Fibroblast of skin of right biceps (primary cell): ENCODE measurements at places on chromosomes 3 and 15.
A peak's percentile ranks its signal among the peaks of the same experiment; 100 is the strongest.

- no peak for DNase-seq
Measured at GRCh38 chr3:46724424-46724823, 6.8 kb upstream of the PRSS50 start.

DNA sequence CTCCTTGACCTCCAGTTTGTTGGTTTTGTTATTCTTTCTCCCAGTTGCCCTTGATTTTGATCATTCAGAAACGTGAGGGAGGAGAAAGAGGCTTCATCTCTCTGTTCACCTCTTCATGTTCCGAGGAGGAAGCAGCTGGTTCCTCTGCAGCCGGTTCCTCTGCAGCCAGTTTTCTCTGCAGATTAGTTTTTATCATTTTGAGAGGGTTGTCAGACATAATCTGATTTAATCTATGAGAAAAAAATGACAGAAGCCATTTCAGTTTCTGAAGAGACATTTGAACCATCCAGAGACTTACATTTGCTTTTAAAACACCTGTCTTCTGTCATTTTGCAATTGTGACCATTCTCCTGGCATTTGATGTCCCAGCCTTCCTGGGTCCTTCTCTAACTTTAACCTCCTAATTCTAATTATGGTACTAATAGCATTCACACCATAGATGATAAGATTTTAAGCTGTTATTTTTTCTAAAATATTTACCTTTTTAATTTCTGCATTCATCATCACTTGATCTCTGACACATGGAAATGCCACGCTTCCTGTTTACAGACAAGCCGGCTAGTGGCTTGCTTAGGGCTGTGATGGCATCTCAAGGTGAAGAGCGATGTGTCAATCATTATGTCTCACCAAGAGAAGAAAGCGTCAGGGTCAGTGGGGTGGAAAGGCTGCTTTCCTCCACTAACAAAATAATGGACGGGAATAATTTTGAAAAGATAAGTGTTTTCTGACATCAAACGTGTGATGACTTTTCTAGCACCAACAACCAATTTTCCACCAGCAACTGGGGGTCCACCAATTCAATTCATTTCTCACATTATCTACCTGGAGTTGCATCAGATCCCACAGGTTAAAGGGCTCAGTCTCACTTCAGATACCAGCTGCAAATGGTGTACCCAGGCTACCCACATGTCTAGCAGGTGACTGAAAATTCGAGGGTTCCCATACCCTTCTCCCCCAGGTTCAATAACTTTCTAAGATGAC is 76.4 kb downstream of the CHRNA7 start:
- no peak for DNase-seq

GRCh38 chr15:40857601-40858341 is 13.9 kb downstream of the SPINT1 start:
- peak; percentile 49 for DNase-seq

- no peak for DNase-seq
Measured at GRCh38 chr3:139020036-139020867, 474 bp downstream of the PRR23B start.

DNA sequence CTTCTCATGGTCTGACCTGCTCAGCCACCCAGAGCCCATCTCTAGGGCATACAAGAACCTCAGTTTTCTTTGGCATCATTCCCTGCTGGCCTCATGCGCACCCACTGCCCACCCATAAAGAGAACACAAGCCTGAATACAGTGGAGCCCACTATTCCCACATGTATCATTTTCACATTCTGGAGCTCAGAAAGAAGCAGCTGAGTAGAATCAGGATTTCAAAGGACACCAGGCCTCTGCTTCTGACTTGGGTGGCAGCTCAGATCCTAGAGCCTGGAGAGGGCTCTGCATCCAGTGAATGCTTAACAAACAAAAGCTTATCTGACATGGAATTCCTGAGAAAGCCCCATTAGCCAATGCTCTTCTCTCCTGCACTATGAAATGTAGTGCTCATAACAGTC is 34.7 kb downstream of the RBP2 start:
- no peak for DNase-seq

- DNase-seq: peak; percentile 60
Measured at GRCh38 chr15:78052001-78052401, 25.5 kb downstream of the TBC1D2B start.

- no peak for DNase-seq
Measured at GRCh38 chr3:72176537-72177041, 391.6 kb upstream of the PROK2 start.

DNA sequence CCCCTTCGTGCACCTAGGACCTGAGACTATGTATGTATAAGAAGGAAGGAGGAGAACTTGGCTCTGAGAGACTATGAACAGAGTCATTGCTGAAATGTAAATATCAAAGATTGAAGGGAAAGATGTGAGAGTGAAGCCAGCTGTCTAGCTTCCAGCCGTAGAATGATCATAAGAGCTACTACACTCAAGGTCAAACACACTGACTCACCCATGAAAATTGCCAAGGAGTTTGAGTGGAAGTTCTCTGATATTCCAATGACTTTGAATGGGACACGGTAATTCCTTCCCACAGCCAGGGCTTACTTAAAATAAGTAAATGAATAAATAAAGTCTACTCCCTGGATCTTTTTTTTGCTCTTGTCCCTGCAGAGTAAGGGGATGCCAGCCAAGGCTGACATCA is 398.9 kb upstream of the TPRG1 start:
- peak; percentile 87 for DNase-seq

DNA sequence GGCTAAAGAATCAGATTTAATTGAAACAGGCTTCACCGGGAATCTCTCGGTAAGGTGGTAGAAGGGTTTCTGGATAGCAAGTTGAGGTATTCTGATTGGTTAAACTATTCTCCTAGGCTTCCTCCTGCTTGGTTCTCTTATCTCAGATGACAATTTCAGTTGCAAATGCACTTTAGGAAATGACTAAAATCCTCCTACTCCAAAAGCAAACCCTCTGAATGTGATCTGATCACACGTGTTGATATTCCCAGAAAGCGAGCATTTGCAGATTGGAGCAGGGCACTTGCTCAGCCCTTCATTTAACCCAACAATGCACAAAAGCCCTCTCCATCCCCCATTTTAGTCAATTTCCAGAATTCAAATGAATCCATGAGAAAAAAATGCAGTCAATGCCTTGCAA is 55.6 kb upstream of the ICE2 start:
- DNase-seq: no peak

- DNase-seq: peak; percentile 84
Measured at GRCh38 chr3:139772539-139773500, 95.0 kb upstream of the NMNAT3 start.

DNA sequence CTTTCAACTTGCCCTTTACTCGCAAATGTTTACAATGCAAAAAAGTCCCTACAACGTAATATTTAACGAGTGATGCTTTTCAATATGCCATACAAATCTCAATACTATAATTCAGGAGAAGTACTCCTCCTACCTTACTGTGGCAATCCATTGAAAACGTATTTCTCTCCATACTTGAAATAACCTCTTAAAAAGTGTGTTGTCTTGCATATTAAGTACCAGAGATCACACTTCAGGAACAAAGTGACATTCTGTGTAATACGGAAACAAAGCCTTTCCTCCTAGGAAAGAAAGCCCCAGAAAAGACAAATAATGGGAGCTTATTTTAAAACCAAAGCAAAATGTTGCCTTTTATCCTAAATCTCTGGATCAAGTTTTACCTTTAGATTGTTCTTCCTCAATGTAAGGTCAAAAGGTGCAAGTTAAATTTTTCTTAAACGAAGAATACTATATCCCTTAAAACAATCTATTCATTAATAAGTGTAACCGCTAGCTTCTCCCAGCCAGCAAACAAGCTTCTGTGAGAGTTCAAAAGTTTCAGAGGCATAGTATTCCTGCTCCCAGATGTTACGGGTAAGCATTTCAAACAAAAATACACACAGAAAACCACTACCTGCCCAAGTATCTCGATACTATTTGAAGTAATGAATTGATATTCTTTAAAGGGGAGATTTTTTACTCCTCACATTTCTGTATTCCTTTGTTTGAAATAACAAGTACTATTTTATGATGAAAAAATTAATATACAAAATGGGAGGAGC is 1.7 kb downstream of the TJP1 start:
- no peak for DNase-seq

GRCh38 chr3:32850226-32850625 is 32.4 kb downstream of the TRIM71 start:
- no peak for DNase-seq
